ENCODE measurements at places on chromosomes 13 and 19.

- DNase-seq = no peak
These were observed 8.0 kb downstream of the ATP4A start for GRCh38 chr19:35555301-35556005.

DNA sequence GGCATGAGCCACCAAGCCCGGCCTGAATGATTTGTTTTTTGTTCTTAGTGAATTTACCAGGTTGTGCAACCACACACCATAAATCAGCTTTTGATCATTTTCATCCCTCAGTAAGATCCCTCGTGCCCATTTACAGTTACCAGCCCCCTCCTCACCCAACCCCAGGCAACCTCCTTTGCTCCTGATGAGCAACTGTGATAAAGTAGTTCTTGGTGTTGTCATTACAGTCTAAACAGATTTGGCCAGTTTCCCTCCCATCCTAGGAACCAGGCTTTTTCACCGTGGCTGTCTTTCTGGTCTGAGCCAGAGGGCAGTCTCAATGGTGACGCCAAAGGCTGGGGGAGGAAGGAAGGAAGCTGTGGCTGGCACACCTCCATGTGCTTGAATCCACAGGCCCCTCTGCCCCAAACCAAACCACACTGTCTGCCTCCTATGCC lies 61.2 kb upstream of the WDFY2 start:
- DNase-seq = no peak

GRCh38 chr13:72643311-72643989 lies 84.0 kb downstream of the MZT1 start:
- DNase-seq = no peak

DNA sequence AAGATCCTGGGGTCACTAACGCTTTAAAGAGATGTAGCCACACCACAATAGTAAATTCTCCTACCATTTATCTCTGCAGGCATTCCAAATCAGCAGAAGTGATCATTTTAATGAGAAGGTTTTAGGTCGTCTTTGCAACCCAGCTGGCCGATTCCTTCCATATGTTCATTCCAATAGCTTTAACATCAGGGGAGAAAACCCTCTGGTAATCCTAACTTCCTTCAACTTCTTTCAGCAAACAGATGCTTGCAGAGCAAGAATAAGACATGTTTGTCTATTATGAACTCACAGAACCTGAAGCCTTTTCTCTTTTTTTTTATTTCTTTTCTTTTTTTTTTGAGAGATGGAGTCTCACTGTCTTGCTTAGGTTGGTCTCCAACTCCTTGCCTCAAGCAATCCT lies 498.6 kb upstream of the SLITRK1 start:
- DNase-seq = no peak

DNA sequence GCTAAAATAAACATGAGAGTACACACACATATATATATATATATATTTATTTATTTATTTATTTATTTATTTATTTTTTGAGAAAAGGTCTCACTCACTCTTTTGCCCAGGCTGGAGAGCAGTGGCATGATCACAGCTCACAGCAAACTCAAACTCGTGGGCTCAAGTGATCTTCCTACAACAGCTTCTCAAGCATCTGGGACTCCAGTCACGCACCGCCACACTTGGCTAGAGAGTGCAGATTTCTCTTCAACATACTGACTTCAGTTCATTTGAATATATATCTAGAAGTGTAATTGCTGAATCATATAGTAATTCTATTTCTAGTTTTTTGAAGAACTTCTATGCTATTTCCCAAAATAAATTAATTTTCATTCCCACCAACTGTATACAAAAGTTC lies 1711.8 kb downstream of the SLITRK5 start:
- no peak for DNase-seq

DNA sequence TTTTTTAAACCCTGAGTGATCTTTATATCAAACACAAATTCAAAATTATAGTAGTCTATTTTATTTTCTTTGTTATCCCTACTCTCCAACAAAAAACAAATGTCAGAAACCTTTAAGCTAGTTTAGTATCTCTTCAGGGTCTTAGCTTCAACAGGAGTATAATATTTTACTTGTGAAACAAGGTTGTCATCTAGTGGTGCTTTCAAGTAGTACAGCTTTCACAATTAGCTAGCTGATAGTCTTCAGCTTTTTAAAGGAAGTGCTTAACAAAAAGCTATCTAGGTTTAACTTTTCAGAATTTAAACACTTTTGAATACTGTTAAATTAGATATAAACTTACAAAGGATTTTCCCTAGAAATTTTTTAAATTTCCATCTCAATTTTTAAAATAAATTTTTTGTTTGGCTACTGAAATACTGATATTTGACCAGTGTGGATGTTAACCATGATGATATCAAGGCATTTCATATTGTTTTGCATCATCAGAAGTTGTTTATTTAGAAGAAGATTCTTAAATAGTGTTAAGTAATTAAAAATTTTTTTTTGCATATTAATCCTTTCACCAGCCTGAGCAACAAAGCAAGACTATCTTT lies 34.2 kb downstream of the TDRD3 start:
- peak; percentile 58 for DNase-seq

- no peak for DNase-seq
These were observed 335.5 kb downstream of the TBC1D4 start for GRCh38 chr13:75146436-75146835.

- DNase-seq = no peak
These were observed 12.9 kb downstream of the THOP1 start for GRCh38 chr19:2798158-2798685.

DNA sequence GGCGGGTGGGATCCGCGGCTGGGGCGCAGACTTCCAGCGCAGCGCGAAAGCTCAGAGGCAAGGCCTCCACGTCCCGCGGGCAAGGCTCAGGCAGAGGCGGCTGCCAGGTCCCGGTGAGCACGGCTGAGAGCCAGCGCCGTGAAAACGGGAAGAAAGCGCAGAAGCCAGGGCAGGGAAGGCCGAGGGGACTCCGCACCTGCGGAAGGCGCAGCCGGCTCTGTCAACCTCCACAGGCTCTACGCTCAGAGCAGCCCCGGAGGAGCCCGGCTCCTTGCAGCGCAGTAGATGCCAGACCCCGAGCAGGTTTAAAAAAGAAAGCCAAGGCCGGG lies 131.0 kb downstream of the RNF17 start:
- DNase-seq = no peak

GRCh38 chr19:4064496-4065260 lies 2.0 kb downstream of the ZBTB7A start:
- no peak for DNase-seq

- DNase-seq = no peak
These were observed 15.0 kb downstream of the IGLON5 start for GRCh38 chr19:51326216-51327065.

DNA sequence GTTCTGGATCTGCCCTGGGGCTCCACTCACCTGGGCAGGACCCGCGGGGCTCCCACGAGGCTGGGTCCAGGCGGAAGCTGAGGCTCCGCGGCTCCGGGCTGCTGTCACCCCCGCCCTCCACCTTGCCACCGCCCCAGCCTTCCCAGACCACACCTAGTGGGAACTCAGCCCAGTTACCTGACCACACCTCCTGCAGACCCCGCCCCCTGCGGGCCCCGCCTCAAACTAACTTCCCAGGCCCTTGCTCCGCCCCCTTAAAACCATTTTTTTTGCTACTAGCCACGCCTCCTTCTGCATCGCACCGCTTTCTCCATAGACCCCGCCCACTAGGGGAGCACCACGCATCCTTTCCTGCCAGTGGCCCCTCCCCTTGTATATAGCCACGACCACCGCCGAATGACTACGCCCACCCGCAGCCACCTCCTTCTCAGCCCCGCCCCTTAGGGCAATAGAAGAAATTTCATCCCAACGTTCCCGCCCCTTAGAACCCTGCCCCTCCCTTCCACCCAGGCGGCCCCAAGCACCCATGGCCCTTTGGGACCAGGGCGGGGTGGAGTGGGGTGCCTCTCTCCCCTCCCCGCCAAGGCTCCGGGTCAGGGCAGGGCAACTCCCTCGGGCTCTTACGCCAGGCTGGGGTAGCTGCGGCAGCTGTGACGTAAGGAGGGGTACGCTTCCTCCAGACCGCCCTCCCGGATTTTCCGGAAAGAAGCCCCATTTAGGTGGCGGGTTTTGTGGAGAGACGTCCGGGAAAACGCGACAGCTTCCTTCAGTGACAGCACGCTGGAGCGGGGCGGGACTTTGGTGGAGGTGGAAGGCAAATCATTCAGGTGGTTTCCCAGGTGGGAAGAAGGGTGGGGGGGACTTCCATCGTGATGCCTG lies at the start of gene SH2D3A:
TSS of gene SH2D3A (minus strand) at position 79 of the 879 bp plus-strand sequence. CDS start 3,687 bp downstream, outside the sequence.
- DNase-seq = peak; percentile 68

GRCh38 chr19:41325947-41326706 lies 16.2 kb downstream of the CCDC97 start:
- no peak for DNase-seq

GRCh38 chr19:15129856-15130585 lies 22.8 kb downstream of the SYDE1 start:
- no peak for DNase-seq

- no peak for DNase-seq
These were observed 3.2 kb upstream of the PRR36 start for GRCh38 chr19:7877249-7877836.

GRCh38 chr13:28607187-28607955 lies 51.6 kb upstream of the POMP start:
- DNase-seq = no peak

GRCh38 chr19:4589579-4590410 lies 30.3 kb upstream of the SEMA6B start:
- DNase-seq = no peak

DNA sequence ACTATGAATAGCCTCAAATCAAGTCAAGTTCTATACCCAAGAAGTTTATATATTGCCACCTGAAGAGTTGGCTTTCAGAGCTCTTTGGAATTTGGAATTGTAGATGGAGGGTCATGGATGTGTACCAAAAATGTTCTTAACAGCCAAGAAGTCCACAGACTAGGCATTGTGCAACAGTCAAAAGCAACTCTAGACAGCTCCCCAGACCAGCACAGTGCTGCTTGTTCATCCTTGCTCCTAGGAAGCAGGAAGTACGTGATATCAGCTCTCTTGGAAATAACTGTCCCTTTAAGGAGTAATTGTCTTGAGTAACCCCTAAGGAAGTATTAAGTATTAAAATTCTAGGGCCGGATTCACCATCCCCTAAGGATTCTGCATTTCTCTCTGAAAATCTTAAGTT lies 30.7 kb upstream of the IL17D start:
- DNase-seq = no peak

DNA sequence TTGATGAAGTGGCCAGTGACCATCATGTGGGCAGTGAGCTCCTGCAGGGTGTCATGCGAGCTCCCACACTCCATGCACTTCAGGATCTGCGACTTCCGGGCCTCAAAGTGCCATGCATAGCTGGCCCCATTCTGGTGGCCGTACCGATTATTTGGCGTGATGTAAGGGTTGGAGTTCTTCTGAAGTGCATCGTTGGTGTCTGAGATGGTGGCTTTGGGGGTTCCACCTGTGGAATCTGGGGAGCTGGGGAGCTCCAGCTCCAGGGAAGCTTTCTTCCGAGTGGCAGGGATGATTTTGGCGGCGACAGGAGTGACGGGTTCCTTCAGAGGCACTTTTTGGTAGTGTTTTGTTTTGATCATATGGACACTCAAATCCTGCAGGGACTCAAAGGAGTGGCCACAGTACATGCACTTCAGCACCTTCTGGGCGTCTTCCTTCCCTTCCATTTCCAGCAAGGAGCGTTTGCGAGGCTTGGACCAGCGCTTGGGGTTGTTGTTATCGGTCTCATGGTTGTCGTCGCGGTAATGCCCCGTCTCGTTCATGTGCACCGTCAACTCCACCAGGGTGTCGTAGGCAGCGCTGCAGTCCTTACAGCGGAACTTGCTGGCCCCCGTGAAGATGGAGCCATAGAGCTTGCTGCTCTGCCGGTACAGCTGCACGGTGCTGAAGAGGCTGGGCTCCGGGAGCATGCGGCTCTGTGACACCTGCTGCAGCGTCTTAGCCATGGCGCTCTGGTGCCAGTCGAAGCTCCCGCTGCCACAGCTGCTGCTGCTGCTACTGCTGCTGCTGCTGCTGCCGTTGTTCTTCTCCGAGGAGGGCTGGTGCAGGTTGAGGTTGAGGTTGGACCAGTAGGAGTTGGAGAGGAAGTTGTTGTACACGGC lies 70.4 kb downstream of the TSHZ3 start:
- no peak for DNase-seq

All from renal pelvis (tissue), 12 donors.